CD4-positive, alpha-beta T cell treated with Interleukin-6 for 4 hours (primary cell): ENCODE measurements at places on chromosomes 6 and 20.

- DNase-seq = peak; percentile 32
These were observed 29.6 kb downstream of the PCNA start for GRCh38 chr20:5090191-5090590.

GRCh38 chr6:6678185-6678671 is 89.7 kb downstream of the LY86 start:
- DNase-seq = no peak

DNA sequence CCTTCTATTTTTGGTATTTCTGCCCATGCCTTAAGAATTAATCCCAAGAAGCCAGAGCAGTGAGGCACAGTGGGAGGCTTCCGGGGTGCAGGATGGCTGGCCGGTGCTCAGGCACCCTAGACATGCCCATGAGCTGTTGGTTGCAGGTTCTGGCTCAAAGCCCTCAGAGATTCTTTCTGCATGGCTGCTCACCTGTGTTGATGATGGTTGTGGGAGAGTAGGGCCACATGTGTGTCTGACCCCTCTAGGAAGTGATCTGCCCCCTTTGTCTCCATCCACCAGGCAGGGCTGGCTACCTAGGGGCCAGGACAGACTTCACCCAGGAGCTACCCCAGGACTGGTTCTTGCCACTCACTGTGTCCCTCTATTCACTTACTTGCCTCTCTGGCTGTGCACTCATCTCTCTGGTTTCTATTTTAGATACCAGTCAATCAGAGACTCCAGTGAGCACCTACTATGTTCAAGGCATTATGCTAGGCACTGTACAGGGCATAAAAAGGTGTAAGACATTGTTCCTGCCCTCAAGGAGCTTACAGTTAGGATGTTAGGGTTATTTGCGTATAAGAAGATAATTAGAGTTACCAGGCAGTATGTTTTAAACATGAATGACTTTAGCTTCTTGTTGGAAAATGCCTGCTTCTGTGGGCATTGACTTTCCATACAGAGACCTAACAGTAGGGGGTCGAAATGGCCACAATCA is 16.8 kb downstream of the CD83 start:
- DNase-seq = no peak

GRCh38 chr6:56875961-56876360 is 78.9 kb upstream of the BEND6 start:
- no peak for DNase-seq

GRCh38 chr6:130320908-130321307 is 44.9 kb upstream of the TMEM200A start:
- no peak for DNase-seq

- no peak for DNase-seq
These were observed 114.0 kb upstream of the LAMP5 start for GRCh38 chr20:9400171-9401025.

- no peak for DNase-seq
These were observed 10.8 kb upstream of the DTNBP1 start for GRCh38 chr6:15673666-15674065.

GRCh38 chr6:140480852-140481251 is 1106.4 kb upstream of the CITED2 start:
- no peak for DNase-seq

DNA sequence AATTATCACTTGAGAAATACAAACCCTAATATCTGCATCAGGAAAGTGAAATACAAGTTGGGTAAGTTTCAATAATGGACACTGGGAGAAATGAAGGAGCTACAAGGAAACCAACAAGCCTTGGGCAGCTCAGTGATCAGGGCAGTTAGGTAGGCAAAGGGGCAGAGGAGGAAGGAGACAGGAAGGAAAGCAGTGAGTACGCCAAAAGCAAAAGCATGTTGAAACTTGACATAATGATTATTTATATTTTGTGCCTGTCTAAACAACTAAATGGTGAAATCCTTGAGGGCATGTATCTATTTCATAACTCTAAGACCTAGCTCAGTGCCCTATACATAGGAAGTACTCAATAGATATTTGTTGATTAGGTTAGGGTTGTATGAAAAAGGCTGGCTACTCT is 23.3 kb downstream of the PXT1 start:
- DNase-seq = no peak

- DNase-seq = no peak
These were observed 24.3 kb downstream of the SCAF8 start for GRCh38 chr6:154757352-154758050.

GRCh38 chr6:38572186-38572813 is 67.4 kb downstream of the BTBD9 start:
- DNase-seq = no peak

- DNase-seq = no peak
These were observed 261.1 kb downstream of the FNDC1 start for GRCh38 chr6:159430323-159430722.

DNA sequence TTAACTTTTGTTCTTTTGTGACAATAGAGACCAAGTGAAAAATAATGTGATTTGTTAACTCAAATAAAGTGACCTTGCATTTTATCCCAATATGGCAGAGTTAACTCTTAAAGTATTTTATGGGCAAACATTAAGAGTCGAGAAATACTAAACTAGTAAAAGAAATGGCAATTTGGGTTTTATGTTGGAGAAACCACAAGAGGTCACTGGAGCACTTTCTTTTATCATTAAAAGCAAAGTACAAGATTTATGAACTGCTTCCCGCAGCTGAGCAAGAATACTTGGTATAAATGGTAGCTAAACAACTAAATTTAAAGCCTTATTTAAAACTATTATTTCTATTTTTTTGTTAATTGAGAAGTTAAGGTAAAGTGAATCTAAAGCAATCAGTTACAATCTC is 33.5 kb upstream of the MCM9 start:
- no peak for DNase-seq

DNA sequence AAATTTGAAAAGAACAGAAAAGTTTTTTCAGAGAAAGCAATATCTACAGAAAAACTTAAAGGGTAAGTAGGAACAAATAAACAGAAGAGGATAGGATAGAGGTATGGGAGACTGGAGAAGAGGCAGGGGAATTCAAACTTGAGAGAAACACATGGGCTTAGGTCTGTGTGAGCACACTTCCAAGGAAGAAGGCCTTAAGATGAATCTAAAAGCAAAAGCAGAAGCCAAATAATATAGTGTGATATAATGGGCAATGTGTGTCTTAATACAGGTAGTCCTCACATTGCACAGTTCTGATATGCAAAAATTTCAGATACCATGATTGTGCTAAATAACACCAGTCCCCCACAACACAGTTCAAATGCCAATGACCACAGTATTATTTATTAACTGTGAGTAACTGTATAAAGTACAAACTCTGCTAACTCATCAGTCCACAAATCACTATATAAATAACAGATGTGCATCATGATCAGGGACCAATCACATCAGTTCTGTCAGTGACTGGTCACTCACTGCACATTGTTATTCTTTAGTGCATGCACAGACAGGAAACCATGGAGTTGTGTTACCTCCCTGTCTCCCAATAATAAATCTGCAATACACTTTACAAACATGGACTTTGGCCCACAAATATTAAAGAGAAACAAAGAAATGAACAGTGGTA is 18.6 kb downstream of the SNX14 start:
- no peak for DNase-seq

DNA sequence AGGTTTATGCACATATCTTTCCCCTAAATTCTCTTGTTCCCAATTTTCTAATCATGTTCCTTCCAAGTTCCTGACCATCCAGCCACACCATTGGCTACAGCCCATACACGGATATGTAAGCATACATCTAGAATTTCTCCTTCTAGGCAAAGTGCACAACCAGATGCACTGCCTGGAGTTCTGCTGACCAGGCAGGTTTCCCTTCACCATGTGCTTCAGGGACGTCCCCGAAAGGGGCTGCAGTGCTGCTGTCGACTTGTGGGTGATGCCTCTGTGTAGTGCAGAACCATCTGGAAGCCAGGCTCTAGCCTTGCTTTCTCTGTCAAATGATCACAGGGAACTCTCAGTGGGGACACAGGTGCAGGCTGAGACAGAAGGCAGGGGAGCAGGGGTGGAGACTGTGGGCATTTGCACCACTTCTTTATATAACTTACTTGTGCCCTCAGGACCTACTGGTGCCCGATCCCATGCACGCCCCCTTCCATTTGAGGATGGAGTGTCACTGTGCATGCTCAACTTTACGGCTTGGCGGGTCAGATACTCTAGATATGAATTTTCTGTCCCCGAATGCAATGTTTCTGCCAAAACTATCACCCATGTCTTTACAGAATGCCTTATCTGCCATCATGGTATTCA is 37.5 kb upstream of the SMOC2 start:
- DNase-seq = no peak

DNA sequence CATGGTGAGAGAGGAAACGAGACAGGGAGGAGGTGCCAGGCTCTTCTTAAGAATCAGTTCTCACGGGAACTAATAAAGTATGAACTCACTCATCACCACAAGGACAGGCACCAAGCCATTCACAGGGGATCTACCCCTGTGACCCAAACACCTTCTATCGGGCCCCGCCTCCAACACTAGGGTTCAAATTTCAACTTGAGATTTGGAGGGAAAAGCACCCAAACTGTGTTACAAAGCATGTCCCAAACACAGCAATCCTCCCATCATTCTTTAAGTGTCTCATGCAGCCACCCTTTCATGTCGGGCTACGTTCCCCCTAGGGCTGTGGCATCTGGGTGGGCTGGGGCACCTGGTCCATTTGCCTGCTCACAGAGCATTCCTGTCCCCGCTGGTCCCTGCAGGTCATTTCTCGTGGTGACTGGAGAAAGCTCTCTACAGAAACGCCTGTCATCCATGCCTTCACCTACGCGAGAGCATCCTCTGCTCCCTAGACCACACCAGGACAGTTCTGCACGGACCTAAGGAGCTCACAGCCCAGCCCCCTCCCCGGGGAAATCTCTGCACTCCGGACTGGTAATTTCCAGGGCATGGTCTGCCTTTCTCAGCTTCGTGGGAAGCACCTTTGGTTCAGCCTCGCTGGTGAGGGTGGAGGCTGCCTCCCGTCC is 79.6 kb downstream of the TTLL2 start:
- no peak for DNase-seq

DNA sequence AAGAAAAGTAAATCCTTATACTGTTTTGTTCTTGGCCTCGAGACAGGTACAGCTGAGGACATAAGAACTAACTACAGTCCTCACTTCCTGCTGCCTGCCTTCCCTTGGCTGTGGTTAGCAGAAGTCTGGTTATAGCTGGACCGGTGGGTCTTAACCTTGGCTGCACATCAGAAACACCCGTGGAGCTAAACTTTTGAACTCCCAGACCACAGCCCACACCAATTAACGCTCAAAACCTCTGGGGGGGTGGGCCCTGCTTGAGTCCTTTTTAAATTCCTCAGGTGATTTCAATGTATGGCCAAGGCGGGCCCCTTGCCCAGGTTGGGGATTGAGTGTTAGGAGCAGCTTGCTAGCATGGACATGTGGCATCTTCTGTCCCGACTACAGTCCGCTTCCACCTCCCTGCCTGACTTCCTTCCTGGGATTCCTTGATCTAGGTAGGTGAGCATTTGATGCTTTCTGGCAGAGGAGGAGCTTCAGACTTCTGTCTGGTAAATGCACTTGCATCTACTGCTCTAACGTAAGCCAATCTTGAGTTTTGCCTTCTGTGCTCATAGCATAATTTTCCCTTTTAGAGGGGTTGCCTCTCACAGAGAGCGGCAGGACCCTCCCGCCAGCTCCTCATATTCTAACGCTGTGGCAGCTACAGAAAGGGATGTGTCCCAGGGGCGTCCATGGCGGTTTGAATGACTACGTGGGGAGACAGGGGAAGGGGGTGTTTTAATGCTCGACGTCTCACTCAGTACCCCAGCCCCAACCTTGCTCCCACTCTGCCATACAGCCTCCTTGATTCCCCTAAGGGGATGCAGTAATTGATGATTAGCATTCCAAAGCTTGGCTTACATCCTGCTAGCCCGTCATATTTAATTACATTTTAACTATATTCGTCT is 390.1 kb downstream of the ZFAND3 start:
- no peak for DNase-seq

DNA sequence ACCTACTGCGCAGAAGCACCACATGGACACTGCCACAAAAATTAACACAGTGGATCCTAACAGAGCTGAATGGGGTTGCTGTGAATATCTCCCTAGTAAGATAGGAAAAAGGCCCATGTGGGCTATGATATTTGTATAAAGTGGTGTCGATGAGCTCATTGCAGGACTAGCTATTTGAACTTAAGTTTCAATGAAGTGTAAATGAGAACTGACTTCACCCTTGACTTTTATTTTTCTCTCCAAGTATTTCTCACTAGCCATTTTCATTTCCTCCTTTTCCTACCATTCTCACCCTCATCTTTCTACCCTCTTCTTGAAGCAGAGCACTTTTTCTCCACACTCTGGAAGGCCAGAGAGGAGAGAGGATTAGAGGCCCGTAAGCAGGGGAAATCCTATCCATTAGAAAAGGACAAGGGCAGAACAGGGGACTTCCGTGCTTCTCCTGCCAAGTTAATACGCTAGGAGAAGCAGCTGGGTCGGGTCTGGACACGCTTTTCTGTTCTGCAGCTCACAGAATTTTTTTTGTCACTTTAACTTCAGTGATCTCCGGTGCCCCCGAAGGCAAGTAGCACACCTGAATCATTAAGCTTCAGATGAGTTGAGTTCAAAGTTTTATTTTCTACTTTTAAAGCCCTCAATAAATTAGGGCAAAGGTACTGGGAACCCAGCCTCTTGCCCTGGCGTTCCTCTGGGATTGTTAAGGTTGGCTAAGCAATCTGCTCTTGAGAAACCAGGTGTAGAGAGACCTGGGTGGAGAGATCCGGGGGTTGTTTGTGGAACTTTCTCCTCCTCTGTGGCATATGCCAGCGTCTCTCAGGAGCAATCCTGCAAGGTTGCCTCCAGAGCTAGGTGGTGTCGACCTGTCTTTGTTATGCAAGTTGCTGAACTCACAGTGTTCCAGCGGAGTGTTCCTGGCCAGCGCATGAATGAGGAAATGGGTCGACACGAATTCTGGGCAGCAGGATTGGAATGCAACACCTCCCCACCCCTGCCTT is 56.2 kb upstream of the ARID1B start:
- DNase-seq = no peak

DNA sequence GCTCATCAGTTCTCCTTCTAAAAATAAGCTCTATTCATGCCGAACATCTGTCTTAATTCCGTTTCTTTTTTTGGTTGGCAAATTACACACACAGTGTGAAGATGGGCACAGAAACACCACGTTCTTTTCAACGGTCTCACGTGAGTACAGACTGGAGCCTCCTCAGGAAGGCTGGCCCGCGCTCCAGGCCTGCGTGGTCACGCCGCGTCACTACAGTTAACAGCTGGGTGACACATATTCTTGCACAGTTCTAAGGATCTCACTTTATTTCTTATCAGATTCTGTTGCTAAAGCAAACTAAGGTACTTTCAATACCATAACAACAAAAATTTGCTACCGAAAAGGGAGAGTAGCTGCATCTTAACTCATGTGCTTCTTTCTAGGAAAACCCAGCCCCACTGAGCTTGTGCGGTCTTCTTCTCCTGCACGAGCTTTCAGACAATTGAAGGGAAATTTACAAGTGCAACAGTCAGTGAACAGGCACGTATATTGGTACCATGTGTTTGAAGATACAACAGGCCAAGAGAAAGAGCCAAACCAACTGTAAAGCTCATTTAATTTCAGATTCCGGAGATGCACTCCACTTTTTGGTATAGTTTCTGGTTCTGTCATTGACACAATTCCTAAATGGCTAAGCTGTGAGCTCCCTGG is 55.6 kb upstream of the MPC1 start:
- DNase-seq = no peak

GRCh38 chr6:112691289-112691688 is 344.2 kb downstream of the RFPL4B start:
- DNase-seq = no peak

GRCh38 chr6:22237526-22237925 is 59.3 kb downstream of the PRL start:
- DNase-seq = no peak
